ENCODE measurements at places on chromosomes 3 and 15.
A peak's percentile ranks its signal among the peaks of the same experiment; 100 is the strongest.

DNA sequence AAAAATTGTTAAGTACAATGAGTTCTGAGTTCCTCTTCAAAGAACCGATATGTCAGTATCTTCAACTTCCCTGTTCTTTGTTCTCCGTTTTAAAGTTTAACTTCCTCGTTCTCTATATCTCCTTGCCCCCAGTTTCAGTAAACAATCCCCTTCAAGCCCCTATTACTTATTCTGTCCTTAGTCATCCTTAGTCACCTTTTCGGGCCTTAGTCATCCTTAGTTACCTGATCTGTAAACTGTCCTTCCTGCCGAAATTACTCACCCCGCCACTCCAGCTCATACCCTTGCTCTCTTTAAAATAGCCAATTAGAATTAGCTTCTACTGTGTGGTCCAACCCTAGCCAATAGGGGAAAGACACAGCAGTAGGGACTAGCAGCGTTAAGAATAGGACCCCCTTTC, 1165.6 kb downstream of the NSUN3 start:
- DNase-seq: no peak

DNA sequence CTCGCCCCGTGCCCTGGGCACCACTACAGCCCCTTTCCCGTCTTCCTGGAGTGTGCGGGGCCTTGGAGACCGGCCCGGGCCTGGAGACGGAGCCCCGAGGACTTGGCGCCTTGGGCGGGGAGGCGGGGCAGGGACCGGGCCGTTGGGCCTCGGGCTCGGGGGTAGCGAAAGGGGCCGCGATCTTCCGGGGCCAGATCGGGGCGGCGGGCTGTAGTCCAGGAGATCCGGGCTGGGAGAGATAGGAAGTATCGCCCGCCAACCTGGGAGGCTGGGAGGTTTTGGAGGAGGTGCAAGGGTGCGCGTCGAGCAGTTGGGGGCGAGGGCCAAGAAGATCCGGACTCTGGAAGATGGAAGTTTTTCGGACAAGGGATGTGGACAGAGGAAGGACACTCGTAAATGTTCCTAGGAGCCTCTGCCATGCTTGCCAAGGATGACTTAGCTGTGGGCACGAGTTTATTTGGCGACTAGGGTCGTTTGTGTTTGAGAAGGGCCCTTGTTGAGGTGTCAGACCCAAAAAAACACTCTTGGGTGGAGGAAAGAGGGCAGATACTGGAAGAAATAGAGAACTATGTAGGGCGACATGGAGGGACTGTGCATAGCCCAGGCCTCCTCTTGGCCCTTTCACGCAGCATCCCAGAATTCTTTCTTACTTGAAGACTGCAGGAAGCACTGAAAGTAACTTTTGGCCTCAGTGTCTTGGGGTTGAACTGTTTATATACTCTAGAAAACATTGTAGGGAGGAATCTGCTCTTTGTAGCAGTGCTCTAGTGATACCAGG, 712 bp downstream of the RTF1 start:
- DNase-seq: peak; percentile 63

GRCh38 chr3:57226176-57226575, 1.4 kb upstream of the APPL1 start:
- no peak for DNase-seq

- no peak for DNase-seq
Observed at GRCh38 chr15:77851691-77852090, 219.0 kb upstream of the LINGO1 start.

DNA sequence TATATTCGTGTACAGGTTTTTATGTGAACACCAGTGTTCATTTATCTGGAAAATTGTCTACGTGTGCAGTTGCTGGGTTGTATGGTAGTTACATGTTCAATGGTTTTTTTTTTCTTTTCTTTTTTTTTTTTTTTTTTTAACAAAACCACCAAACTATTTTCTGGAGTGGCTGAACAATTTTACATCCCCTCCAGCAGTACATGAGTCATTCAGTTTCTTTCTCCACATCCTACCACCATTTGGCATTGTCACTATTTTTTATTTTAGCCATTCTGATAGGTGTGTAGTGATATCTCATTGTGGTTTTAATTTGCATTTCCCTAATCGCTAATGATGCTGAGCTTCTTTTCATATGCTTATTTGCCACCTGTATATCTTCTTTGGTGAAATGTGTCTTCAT, 256.3 kb upstream of the EOMES start:
- no peak for DNase-seq

GRCh38 chr3:46466273-46466672, 1.6 kb upstream of the LTF start:
- DNase-seq: no peak

DNA sequence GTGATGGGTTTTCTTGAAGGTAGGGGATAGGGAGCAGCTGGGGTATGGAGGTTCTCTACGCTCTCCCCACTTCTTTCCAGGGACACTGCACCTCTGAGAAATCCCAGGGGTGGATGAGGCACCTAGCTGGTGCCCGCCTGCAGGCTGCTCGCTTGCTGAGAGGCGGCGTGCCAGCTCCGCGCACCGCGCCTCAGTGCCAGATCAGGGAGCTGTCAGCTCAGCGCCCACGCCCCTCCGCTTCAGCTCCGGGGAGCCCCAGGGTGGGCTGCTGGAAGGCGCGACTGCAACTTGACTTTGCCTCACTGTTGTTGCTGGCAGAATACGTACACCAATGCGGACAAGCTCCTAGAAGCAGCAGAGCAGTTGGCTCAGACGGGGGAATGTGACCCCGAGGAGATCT, 345.7 kb upstream of the UMPS start:
- no peak for DNase-seq

DNA sequence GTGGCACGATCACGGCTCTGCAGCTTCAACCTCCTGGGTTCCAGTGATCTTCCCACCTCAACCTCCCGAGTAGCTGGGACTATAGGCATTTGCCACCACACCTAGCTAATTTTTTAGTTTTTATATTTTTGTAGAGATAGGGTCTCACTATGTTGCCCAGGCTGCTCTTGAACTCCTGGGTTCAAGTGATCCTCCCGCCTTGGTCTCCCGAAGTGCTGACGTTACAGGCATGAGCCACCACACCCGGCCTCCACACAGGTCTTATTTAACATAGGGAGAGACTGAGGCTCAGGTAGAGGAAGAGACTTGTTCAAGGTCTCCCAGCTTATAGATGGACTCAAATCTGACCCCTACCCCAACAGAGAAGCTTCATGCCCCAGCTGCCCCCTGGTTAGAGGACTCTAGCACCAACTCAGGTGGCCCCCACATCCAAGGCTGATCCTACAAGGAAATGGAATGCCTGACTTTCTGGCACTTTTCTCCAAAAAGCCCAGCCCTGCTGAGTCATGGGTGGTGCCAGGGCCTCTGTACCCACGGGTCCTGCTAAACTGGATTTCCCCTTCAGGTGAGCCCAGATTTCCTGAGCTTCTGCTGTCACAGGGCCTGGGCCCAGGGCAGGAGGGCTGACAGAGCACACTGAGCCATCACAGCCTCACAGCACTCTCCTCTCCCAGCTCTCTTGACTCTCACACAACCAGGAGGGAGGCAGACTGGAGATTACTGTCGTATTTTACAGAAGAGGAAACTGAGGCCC, 5.6 kb downstream of the TMEM40 start:
- no peak for DNase-seq

DNA sequence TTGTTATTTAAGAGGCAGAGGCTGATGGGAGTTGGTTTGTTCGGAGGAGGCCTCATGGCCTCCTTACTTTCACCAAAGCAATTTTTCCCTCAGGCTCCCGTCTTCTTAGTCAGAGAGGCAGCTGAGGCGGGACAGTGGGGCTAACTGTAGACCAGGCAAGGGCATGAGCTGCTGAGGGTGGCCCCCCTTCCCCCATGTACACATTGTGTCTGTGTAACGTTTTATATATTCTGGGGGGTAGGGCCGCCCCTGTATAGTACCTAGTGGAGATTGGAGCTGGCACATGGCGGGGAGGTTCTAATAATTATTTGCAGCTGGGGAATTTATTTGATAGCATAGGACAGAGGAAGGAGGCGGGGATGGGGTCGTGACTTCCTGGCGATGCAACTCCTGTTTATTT, 35.1 kb downstream of the NGRN start:
- no peak for DNase-seq

DNA sequence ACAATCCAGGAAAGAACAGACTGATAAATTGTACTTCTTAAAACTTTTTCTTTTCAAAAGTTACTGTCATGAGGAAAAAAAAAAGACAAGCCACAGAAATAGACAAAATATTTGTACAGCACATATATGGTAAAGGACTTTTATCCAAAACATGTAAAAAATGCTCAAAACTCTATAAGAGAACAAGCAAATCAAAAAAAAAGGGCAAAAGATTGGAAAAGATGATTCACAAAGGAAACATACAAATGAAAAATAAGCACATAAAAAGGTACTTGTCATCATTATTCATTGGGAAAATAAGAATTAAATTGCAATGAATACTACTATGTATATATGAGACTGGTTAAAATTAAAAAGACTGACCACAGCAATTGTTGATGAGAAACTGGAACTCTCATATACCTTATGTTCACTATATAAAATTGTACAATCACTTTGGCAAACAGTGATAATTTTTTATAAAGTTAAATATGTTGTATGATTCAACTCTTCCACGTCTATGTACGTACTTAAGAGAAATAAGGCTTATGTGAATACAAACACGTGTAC, 39.7 kb downstream of the DIPK2A start:
- no peak for DNase-seq

DNA sequence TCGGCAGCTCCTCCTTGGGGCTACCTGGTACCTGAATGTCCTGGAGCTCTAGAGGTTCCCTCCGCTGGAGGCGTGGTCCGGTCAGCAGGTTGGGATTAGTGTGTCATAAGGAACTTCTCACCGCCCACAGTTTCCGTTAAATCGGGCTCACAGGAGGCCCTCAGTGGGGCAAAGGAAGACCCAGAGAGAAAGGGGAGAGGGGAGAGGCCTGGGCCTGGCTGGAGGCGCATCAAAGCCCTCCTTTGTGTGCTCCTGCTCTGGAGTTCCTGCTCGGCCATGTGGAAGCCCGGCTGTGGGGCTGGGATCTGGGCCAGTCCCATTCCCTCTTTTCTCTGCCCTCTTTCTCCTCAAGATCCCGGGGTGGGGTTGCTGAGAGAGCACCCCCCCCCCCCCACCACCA, at the start of gene RLBP1:
TSS of gene RLBP1 (minus strand) at position 37 of the 400 bp plus-strand sequence. CDS start 2,604 bp downstream, outside the sequence.
- no peak for DNase-seq

DNA sequence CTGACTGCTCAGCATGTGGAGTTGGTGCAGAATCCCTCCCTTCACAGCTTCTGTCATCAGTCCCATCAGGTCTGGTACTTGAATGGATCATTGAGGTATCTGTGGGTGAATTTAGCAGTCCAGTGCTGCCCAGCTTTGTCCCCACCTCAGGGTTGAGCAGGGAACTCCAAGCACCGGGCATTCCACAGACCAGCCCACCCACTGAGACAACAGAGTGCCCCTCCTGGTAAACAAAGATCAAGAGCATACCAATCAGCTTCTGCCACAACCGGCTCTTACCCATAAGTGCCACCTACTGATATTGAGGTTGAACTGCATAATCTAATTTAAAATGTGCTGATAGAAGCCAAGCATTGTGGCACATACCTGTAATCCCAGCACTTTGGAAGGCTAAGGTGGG, 57.1 kb upstream of the FXR1 start:
- DNase-seq: no peak

DNA sequence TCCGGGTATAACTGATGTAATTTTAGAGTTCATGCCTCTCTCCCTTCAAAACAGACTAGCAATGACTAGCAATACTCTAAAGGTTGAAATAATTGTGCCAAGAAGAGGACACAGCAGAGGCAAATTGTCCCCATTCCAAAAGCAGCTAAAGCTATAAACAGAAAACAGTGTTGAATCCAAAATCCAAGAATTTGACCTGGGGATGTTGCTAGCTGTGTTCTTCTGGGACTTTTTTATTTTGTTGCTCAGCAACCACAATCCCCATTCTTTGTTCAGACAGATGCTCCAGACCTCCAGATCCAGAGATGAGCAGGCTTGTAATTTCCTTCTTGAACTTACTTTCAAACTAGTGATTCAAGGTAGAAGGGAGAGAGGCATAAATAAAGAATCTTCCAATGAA, 191.5 kb downstream of the FOXB1 start:
- no peak for DNase-seq

GRCh38 chr15:64070965-64071851, 22.4 kb downstream of the CIAO2A start:
- DNase-seq: no peak

- no peak for DNase-seq
Observed at GRCh38 chr15:40427188-40427587, 13.6 kb upstream of the BAHD1 start.

DNA sequence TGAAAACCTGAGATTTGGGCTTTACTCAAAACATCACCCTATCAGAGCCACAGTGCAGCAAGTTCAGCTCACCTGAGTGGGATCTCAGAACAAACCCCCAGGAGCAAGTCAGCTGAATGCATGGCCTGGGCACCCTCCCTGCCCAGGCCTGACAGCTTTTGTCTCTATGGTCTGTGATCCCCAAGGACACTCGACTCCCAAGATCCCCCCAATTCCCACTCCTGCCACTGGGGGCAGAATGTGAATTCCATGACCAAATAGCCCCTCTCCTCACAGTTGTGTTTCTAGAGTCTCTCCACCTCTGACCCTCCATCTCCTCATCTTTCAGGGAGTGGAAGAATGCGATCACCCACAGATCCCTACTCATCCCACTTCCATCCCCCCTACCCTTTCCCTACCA, 58.9 kb downstream of the ZNF445 start:
- no peak for DNase-seq

GRCh38 chr15:93331545-93332167, 242.6 kb upstream of the RGMA start:
- no peak for DNase-seq

GRCh38 chr15:74709011-74709410, 13.2 kb upstream of the EDC3 start:
- DNase-seq: no peak

- no peak for DNase-seq
Observed at GRCh38 chr3:194346621-194347020, 4.5 kb downstream of the CPN2 start.

DNA sequence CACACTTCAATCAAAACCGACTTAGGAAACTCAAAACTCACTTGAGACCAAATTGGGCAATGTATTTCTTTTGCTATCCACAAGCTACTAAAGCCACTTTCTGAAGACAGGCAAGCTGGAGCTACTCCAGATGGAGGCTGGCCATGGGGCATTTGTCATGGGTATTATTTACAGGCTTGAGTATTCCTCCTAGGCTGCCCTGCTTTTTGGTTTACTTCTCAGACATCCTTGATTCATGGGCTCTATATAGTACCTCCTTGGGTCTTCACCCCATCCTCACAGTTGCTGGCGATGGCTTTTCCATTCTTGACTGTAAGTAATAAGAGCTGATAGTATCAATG, 18.6 kb upstream of the SYNM start:
- no peak for DNase-seq

DNA sequence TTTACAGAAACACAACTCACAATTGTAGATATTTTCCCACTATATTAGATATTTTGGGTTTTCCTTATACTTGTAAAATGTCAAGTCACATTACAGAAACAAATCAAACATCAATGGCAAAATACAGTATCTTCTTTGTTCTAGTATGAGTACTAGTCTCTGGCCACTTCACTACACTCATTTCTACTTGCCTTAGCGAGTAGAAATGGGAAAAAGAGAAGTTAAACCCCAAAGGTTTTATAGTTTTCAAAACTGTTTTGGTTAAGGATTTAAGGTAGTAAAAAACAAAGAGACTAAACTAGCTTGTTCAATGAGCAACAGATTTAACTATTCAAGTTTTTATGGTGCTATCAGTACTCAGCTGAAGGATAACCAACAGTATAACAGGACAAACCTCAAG, 81.7 kb downstream of the BTD start:
- DNase-seq: no peak

Data from GM13977 (cell line).